ENCODE measurements at places on chromosomes 3 and 15.

GRCh38 chr15:38860253-38860652 is 295.6 kb upstream of the RASGRP1 start:
- no peak for DNase-seq

DNA sequence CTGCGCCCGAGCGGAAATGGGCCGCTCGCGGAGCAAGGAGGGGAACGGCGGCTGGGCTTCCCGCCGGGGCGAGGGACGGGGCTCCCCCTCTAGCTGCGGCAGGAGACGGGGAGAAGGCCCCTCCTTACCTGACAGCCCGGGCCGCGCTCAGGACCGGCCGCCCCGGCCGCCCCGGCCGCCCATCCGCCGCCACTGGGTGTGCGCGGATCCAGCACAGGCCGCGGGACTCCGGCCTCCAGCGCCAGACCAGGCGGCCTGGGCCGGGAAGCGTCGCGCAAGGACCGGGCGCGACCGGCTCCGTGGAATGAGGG is 296 bp downstream of the TPRA1 start:
- peak; percentile 84 for DNase-seq

DNA sequence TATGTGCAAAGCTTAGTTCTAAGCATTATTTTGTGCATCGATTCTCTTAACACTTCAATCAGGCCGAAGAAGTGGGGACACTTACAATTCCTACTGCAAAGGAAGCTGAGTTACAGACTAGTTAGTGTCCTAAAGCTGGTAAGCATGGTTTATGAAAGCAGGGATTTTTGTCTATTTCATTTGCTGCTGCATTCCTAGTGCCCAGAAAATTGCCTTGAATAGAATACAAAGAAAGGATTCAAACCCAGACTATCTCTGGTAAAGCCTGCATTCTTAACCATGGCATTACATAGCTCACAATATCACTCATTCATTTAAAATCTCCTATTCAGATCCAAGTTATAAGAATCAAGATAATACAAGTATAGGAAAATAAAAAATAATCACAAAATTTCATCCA is 24.4 kb upstream of the CPOX start:
- no peak for DNase-seq

DNA sequence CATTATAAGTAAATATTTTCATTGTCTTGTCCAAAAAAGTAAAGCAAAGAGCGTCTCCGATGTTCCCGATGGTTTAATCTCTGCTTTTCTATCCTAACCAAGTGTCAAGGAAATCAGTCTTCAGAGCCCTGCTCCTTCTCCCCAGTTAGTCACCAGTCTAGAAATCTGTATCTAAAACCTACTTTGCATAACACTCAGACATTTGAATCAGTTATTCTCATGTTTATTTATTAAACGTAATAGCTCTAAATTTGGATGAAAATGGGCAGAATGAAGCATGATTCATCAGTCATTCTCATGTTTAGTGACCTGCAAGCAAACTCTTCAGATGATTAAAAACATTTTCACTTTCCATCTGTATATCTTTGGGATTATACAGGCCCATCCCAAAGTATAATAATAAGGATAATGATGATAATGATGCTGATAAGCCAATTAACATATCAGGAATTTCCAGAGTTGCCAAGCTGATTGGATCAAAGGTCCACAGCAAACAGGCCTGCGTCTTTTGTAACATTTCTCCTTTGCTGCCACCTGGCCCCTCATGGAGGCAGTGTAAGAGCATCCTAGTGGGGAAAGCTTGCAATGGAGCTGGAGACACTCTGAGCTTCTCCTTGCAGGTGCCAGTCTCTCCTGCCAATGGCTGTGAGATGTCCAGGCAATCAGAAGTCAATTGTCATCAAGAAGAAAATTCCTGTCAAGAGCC is 273.9 kb downstream of the IGSF11 start:
- DNase-seq, result peak; percentile 46

DNA sequence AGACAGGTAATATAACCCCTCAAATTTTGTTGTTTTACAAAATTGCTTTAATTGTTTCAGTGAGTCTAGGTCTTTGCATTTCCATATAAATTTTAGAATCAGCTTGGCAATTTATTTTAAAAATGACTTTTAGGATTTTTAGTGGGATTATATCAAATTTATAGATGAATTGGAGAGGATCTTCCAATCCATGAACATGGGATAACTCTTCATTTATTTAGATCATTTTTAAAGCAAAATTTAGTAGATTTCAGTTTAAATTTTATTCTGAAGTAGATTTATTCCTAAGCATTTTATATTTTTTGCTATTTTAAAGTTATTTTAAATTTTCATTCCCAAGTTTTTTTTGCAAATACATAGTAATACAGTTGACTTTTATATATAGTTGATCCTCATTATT is 58.1 kb upstream of the THSD4 start:
- DNase-seq, result no peak

DNA sequence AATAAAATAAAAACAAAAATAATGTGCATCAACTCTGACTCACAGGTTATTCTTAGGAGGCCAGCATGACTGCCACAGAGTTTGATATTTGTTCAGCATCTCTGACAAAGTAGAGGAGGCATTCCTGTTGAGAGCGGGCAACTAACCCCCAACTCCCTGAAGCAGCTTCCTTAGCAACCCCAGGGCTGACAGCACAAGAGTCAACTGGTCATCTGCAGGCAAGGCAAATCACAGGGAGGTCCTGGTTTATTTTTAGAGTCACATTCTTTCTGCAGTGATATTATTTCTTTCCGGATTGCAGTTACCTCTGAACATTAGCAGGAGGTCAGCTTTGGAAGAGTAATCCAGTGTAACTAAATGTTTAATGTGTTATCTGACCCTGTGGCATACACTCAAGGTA is 273.0 kb downstream of the PLCL2 start:
- no peak for DNase-seq

- peak; percentile 6 for DNase-seq
These were observed 125.2 kb downstream of the ANXA2 start for GRCh38 chr15:60272623-60273022.

DNA sequence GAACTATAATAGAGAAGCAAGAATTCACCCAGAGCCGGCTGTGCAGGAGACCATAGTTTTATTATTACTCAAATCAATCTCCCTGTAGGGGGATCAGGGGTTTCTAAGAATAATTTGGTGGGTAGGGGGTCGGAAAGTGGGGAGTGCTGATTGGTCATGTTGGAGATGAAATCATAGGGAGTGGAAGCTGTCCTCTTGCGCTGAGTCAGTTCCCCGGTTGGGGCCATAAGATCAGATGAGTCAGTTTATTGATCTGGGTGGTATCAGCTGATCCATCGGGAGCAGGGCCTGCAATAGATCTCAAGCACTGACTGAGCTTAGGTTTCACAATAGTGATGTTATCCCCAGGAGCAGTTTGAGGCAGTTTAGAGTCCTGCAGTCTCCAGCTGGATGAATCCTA is 97.0 kb upstream of the SNRPN start:
- no peak for DNase-seq

DNA sequence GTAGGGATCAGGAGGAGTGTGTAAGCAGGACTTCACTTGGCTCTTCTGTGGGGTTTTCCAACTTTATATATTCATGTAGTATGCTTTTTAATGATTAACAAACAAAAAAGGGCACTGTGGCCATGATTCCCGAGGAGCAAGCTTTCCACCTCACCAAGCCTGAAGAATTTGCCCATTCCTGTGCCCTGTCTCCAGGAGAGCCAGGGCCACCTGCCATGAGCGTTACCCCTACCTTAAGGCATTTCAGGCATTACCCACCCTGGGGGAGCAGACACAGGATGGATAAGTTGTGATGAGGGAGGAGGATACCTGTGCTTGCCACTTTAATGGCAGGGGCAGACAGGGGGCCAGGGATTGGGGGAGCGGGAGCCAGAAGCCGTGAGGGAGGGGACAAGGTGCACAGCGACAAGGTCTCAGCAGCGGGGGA is 3.0 kb downstream of the TRPM1 start:
- DNase-seq, result no peak

DNA sequence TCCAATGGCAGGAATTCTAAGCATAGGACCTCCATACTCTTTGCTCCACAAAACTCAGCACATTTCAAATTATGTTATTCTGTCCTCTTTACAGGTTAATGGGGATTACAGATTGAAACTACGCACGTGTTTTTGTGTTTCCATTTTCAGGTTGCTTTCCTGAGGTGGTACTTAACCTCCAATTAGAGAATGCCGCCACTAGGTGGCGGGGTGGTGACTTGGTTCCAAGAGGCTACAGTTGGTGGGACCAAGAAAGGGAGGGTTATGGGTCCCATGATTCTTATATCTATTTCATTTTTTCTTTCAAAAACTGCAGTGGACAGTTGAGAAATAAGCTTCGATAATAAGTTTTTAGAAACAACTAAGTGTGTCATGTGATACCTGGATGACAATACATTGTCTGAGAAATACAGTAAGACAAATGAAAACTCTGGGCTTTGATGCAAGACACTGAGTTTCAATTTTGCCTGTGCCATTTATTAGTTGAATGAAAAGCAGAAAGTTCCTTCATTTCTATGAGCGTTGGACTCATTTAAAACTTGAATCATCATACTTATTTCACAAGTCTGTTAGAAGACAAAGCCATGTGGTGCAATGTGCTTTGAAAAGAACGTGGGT is 539.0 kb downstream of the FGF12 start:
- DNase-seq, result peak; percentile 52

DNA sequence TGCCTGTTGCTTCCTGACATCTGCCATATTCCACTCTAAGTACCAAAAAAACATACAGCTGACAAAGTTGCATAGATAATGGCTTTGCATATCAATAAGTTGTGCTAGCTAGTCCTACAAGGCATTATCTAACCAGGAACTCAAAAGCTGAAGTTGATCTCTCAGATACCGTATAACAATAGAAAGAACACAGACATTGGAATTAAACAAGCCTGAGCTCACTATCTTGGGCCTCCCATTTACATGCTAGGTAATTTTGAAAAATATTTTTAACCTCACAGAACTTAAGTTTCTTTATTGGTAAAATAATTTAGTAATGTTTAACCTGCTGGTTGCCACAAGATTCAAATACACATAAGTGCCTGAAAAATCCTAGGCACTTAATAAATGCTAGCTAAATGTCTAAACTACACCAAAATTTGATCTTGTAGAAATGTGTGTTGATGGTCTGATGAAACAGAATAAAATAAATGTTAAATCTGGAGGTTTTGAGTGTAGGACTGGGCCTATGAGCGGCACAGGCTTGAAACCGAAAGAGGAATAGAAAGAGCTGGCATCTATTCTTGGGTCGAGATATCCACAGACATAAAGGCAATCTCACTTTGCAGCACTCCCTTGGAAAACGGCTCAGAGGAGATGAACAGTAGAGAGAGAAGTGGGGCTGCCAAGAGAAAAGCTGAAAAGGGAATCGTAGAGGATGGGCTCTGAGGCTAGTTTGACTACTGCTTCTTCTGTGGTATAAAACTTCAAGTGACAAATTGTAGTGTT is 29.9 kb upstream of the TTC14 start:
- DNase-seq, result no peak

GRCh38 chr15:62853841-62854225 is 188.7 kb upstream of the TPM1 start:
- DNase-seq, result no peak

DNA sequence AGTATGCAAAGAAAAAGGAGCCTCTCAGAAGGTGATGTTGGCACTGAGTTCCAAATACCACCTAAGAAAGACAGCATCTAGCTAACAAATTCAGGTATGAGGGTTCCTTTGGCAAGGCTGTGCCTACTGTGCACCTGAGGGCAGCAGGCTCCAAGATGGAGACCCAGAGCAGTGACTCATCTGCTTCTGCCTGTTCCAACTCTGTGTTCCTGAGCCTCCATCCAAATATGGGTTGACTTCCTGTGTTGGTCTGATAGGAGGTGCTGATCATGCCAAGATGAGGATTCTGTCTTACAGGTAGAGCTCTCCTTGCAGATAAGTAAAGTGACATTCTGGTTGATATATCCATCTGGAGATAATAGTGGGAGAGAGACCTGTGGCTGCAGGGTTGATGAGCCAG is 26.0 kb downstream of the SV2B start:
- DNase-seq, result no peak

- DNase-seq, result no peak
These were observed 817.4 kb upstream of the LMCD1 start for GRCh38 chr3:7684182-7684715.

DNA sequence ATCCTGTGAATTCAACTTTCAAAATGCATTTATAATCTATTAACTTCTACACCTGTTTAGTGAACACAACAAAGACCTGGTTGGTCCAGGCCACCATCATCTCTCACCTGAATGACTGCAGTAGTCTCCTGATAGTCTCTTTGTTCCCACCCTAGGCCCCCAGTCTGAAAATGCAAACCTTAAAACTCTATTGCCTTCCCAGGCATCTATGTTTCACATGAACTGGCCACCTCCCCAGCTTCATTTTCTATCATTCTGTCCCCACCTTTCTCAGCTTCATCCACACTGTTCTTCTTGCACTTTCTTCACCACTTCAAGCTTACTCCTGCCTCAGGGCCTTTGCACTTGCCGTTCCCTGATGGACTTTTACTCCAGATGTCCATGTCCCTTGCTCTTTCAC is 45.0 kb downstream of the CLSTN2 start:
- DNase-seq, result no peak

DNA sequence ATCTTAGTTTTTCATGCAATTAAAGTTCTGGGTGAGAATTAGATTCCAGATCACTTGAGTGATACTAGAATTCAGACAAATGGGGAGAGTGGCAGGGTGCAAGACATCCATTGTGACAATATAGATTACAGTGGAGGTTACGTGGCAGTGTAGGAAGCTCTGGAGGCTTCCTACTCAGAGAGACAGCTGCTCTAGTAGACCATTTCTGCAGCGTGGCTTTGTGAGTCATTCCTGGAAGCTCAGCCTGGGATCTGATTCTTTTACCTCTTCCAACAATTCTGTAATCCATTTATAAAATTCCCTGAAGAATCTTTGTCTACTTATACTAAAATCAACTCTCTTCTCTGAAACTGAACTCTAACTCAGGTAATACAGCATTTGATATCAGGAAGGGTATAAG is 90.4 kb upstream of the ASB14 start:
- no peak for DNase-seq

All from H7 (cell line).